GDM1 (cell line): ENCODE measurements at places on chromosomes 16 and 17.
A peak's percentile ranks its signal among the peaks of the same experiment; 100 is the strongest.

DNA sequence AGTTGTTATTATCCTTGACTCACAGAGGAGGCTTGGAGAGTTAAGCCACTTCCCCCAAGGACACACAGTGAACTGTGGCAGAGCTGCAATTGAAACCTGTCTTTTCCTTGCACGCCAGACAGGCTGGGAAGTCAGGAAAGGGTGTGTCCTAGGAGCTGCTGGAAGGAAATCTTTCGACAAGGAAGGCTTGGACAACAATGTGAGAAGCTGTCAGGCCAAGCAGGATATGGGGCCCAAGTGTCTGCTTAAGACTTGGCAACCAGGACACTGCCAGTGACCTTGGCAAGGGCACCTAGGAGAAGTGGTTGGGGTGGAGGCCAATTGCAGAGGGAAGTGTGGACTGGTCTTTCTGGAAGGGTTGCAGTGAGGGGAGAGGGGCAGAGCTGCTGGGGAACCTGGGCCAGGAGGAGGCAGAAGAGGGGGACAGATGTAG is 2.1 kb upstream of the CAMKK1 start:
- peak; percentile 21 for DNase-seq

DNA sequence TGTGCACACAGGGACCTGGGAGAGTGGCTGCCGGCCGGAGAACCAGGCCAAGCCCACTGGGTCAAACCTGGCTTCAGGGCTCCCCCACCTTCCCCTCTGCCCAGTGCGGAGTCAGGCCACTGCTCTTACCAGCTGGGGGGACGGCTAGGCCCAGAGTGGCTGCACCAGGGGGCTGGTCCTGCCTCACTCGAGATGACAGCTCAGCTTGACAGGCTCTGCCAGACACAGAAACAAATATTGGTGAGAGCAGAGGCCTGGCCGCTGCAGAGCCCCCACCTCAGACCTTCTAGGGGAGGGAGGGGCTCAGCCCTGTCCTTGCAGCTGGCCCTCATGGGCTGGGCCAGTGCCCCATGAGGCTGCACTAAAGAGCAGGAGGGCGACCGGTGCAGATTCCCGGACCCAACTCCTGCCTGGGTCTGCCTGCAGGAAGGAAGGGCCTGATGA is 4.5 kb downstream of the NUDT16L1 start:
- no peak for DNase-seq

DNA sequence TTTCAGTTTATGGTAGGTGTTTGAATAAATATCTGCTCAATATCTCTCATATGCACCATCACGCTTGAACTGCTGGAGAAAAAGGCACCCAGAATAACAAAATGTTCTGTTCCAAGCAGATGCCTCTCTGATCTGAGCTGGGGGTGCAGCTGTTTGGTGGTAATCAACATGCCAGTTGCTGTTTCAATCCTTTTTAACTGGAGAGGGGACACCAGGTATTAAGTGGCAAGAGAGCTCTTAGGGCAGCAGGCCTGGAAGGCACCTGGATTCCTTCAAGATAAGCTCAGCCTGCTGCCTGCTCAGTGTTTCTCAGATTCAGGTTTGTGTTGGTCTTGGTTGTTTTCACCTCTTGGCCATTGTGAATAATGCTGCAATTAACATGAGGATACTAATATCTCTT is 27.2 kb upstream of the VAT1L start:
- DNase-seq, result no peak

- DNase-seq, result no peak
Observed at GRCh38 chr17:33667052-33667509, 374.0 kb upstream of the ASIC2 start.

GRCh38 chr17:69228018-69228417 is 606 bp downstream of the ABCA10 start:
- no peak for DNase-seq
